ENCODE measurements at places on chromosomes 12 and 14.

GRCh38 chr14:105193916-105194782, 13.0 kb upstream of the NUDT14 start:
- peaks cover 20% of the 10 kb centered on the region for H3K4me1 ChIP-seq
- peak overlapping the region; percentile 73 for H3K27ac ChIP-seq
- no peaks in the 10 kb centered on the region for H3K36me3 ChIP-seq
- H3K4me3 ChIP-seq = no peak overlapping the region

DNA sequence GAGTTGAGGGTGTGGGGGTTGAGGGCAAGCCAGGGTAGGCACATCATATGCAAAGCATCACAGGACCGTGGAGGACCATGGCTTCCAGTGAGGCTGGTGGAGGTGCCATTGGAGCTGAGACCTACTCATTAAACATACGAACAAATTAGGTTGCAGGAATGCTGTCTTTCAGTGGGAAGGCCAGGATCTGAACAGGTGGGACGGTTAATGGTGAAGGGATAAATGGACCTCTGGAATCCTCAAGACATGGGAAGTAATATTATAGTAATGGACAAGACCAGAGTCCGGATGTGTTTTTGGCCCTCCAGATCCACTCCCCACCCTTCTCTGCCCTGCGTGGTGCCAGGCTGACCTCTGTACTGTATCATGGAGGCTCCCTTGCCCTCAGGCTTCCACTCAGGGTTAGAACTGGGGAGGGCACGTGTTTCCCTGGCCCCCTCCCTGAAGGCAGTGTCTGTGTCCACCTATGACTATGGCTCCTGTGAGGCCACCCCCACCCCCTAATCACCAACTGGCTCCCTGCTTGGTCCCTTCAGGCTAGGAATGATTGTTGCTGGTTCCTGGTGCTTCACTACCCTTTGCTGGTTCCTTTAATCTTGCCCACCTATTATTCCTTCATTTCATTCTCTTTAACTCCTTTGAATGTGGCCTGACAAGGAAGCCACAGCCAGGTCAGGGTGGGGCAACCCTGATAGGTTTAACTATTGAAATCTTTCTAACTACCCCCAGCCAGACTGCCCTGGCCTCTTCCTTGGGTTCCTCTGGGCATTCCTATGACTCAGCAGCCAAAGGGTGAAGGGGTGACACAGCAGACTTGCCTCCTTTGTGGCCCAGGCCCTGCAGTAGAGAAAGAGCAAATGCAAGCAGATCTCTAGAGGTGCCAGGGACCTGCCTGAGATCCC, 10.7 kb downstream of the DHRS2 start:
- no peak overlapping the region for H3K27ac ChIP-seq
- no peaks in the 10 kb centered on the region for H3K27me3 ChIP-seq
- no peak for DNase-seq
- H3K4me1 ChIP-seq = no peaks in the 10 kb centered on the region

DNA sequence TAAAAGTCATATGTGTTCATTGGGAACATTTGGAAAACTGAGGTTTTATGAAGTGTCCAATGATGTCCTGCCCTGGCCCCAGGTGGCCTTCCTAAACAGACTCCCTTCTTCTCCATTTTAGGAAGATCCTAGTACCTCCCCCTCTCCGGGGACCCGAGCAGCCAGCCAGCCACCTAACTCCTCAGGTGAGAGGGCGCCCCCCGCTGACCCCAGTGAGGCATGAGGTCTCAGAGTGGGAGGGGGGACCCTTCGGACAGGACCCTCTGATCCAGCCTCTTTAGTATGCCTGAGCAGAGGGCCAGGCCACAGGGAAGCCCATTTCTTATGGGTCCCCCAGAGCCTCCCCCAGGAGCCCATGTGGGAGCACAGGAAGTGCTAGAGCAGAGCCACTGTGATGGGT, 23.7 kb downstream of the DEGS2 start:
- no peak for DNase-seq
- no peaks in the 10 kb centered on the region for H3K36me3 ChIP-seq
- H3K4me3 ChIP-seq = no peak overlapping the region
- H3K27me3 ChIP-seq = no peaks in the 10 kb centered on the region
- H3K27ac ChIP-seq = no peak overlapping the region

GRCh38 chr14:61585598-61586543, 109.4 kb upstream of the HIF1A start:
- peaks cover 26% of the 10 kb centered on the region for H3K4me1 ChIP-seq
- H3K4me3 ChIP-seq = no peak overlapping the region
- no peaks in the 10 kb centered on the region for H3K36me3 ChIP-seq

DNA sequence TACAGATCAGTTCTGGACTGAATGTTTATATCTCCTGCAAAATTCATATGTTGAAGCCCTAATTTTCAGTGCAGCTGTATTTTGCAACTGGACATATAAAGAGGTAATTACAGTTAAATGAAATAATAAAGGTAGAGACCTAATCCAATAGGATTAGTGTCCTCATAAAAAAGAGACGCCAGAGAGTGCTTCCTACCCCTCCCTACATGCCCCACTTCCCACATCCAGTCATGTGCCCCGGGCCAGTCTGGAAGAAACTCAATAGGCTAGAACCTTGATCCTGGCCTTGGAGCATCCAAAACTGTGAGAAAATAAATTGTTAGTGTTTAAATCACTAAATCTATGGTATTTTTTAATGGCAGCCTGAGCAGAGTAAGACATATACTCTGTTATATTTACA, 172.3 kb downstream of the ALG10B start:
- H3K4me1 ChIP-seq = no peaks in the 10 kb centered on the region
- no peak for DNase-seq
- no peak overlapping the region for H3K4me3 ChIP-seq
- H3K27me3 ChIP-seq = no peaks in the 10 kb centered on the region
- no peak overlapping the region for H3K27ac ChIP-seq

GRCh38 chr14:93008381-93008780, 85.4 kb downstream of the CHGA start:
- no peak overlapping the region for H3K4me3 ChIP-seq
- no peak for DNase-seq
- no peaks in the 10 kb centered on the region for H3K27me3 ChIP-seq
- no peaks in the 10 kb centered on the region for H3K36me3 ChIP-seq

- no peaks in the 10 kb centered on the region for H3K27me3 ChIP-seq
- H3K4me1 ChIP-seq = no peaks in the 10 kb centered on the region
- DNase-seq = no peak
- H3K4me3 ChIP-seq = no peak overlapping the region
Observed at GRCh38 chr12:70598467-70599193, 38.6 kb downstream of the PTPRB start.

GRCh38 chr12:112815589-112816321, 24.2 kb downstream of the RPH3A start:
- H3K36me3 ChIP-seq = no peaks in the 10 kb centered on the region
- DNase-seq = no peak
- no peaks in the 10 kb centered on the region for H3K4me1 ChIP-seq
- no peak overlapping the region for H3K27ac ChIP-seq

- H3K36me3 ChIP-seq = no peaks in the 10 kb centered on the region
- no peaks in the 10 kb centered on the region for H3K27me3 ChIP-seq
- no peak overlapping the region for H3K4me3 ChIP-seq
Observed at GRCh38 chr14:69055125-69055524, 76.0 kb upstream of the ACTN1 start.

DNA sequence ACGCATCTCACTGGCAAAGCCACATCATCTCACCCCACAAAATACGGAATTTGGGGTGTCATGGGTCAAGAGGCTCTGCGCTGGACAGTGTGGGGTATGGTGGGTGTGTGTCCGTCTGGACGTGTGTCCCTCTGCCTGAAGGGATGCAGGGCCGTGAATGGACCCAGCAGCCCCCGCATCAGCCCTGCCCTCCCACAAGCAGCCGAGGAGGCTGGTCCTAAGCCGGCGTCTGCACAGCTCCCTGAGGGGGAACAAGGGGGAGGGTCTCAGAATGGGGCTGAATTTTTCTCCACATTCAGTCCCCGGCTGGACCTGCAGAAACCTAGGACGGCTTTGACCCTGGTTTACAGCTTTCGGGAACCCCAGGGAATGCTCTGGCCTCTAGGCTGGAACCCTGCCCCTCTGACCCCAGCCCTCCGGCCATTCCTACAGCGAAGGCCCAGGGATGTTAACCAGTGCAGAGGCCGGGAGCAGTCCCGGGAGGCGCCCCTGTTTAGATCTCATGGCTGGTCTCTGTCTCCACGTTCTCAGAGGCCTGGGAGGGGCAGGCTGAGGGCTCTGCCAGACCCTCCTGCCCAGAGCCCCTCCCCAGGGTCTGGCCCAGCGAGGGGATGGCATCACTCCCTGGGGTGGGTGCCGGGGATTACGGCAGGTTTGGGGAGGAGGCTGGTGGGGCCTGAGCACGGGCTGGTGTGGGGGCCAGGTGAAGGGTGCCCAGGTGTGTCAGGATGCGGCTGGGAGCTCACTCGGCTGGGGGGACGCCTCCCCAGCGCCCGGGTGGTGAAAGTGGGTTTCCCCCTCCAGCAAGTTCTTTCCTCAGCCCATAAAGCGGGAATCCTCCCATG, 156.5 kb upstream of the C14orf180 start:
- peaks cover 27% of the 10 kb centered on the region for H3K27me3 ChIP-seq
- H3K4me1 ChIP-seq = no peaks in the 10 kb centered on the region

- H3K27ac ChIP-seq = no peak overlapping the region
- no peaks in the 10 kb centered on the region for H3K36me3 ChIP-seq
- no peaks in the 10 kb centered on the region for H3K4me1 ChIP-seq
- no peaks in the 10 kb centered on the region for H3K27me3 ChIP-seq
- no peak overlapping the region for H3K4me3 ChIP-seq
Observed at GRCh38 chr14:92613008-92613658, 99.6 kb downstream of the RIN3 start.

- no peaks in the 10 kb centered on the region for H3K27me3 ChIP-seq
- no peaks in the 10 kb centered on the region for H3K36me3 ChIP-seq
- DNase-seq = no peak
- no peaks in the 10 kb centered on the region for H3K4me1 ChIP-seq
Observed at GRCh38 chr12:59453475-59453874, 142.4 kb upstream of the SLC16A7 start.

- H3K4me3 ChIP-seq = no peak overlapping the region
- no peaks in the 10 kb centered on the region for H3K36me3 ChIP-seq
- H3K4me1 ChIP-seq = no peaks in the 10 kb centered on the region
- DNase-seq = no peak
Observed at GRCh38 chr12:63023926-63024325, 89.0 kb upstream of the PPM1H start.

GRCh38 chr12:2795291-2796186, 769 bp downstream of the FKBP4 start:
- peaks cover 5% of the 10 kb centered on the region for H3K36me3 ChIP-seq
- peak overlapping the region; percentile 91 for H3K4me3 ChIP-seq
- H3K4me1 ChIP-seq = peaks cover 23% of the 10 kb centered on the region

DNA sequence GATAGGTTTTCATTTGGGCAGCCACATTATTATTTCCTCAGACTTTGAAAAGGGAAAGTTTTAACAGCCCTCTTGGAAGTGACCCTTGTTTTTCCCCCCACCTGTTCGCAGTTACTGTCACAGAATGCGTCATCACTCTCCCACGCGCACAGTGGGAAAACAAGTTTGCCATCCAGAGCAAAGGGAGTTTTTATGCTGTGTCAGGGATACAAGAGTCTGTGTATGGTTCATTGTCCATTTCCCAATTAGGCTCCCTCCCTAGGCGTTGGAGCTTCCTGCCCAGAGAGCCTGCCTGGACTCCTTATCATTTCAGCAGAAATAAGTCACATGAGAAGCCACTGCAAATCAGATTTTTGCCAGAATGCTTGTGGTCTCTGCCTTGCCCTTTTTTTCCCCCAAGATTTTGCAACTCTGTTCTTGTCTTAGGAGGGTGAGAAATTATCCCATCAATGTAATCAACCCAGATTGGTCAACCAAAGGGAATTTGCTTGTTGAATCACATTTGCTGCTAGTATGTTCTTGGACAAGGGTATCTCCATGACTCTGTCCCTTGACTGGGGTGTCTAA, 104.1 kb downstream of the IGF1 start:
- H3K4me1 ChIP-seq = no peaks in the 10 kb centered on the region
- H3K4me3 ChIP-seq = no peak overlapping the region
- no peak overlapping the region for H3K27ac ChIP-seq

GRCh38 chr12:120495186-120495730, 655 bp upstream of the DYNLL1 start:
- H3K27me3 ChIP-seq = no peaks in the 10 kb centered on the region
- H3K4me3 ChIP-seq = peak overlapping the region; percentile 95
- peaks cover 11% of the 10 kb centered on the region for H3K4me1 ChIP-seq

DNA sequence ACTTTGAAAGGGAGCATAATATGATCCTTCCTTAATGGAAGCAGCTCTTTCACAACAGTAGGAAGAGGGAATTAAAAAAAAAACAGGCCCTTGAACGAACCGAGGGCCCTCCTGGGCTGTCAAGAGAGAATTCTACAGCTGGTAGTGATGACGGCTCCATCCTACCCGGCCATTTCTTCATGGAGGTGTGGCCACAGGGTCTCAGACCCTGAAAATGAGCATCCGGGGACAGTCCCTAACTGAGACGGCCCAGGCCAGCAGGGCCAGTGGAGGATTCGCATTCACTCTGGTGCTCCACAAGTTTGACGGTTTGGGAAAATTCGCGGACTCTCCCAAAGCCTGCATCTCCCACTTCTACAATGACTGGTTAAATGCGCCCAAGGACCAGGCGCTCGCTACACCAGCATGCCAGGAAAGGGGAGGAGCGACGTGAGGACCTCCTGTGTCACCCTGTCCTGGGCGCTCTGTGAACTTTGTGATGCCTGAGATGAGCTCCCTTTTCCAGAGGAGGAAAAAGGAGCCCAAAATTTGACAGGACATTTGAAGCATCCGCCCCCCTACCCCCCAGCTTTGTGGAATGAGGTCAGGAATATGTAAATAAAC, 66.8 kb downstream of the BCL11B start:
- no peak overlapping the region for H3K27ac ChIP-seq
- peaks cover 14% of the 10 kb centered on the region for H3K27me3 ChIP-seq
- H3K4me1 ChIP-seq = no peaks in the 10 kb centered on the region
- H3K36me3 ChIP-seq = no peaks in the 10 kb centered on the region
- DNase-seq = no peak

DNA sequence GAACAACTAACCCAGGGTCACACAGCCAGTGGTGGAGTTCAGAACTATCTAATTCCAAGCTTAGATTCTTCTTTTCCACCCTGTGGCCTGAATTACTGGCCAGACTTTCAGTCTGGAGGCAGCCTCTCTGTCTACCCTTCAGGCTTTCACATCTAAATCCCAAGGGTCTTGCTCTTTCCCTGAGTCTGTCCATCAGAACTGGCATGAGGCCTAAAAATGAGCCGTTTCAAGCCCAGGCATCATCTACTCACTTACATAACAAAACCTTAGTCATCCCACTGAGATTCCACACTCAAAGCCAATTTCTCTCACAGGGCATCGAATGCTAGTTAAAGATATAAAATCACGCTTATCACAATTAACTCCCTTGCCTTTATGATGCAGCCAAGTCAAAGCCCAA, 1.3 kb upstream of the PTGDR start:
- peaks cover 37% of the 10 kb centered on the region for H3K27me3 ChIP-seq
- H3K4me1 ChIP-seq = peaks cover 26% of the 10 kb centered on the region
- H3K36me3 ChIP-seq = no peaks in the 10 kb centered on the region
- H3K27ac ChIP-seq = no peak overlapping the region
